ENCODE measurements at places on chromosomes 4 and X.
A peak's percentile ranks its signal among the peaks of the same experiment; 100 is the strongest.

DNA sequence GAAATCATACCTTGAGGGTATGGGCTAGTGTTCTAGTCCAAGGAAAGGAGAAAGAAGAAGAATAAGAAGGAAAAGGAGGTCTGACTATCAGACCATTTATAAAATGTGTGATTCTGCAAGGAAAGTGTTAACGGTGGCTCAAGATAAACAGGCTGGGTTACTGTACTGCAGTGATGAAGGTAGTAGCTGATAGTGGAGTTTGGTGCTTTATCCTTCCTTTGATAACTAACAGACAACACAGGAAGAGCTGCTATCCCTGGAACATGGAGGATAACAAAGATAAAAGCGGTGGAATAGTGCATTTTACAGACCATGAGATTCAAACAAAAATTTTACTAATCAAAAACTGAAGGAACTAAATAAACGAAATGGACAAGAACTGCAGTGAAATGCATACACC is 2.6 kb downstream of the UNC5C start:
- no peak for DNase-seq

DNA sequence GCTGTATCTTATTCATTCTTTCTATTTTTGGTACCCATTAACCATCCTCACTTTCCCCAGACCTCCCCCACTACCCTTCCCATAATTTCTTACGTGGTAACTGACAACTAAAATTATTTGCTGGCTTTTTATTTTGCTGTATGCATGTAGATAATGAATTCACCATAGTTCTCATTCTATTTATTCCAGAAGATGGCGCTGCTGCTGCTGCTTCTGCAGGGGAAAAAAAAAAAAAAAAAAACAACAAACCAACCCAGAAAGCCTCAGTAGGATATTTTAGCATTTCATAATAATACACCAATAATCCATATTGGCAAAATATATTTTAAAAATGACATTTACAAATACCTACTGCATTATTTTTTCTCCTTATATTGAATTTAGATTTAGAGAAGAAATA is 416.6 kb upstream of the MAGEB18 start:
- DNase-seq, result no peak

GRCh38 chrX:48539345-48540027 is at the start of gene TBC1D25:
TSS of gene TBC1D25 (plus strand) at chrX:48539714. CDS start at chrX:48539798, 84 bp downstream.
- peak; percentile 90 for DNase-seq

- DNase-seq, result peak; percentile 34
Observed at GRCh38 chrX:78139160-78140123, at the start of gene TAF9B. TSS of gene TAF9B (minus strand) at chrX:78139650. CDS start at chrX:78139611, 39 bp downstream.

DNA sequence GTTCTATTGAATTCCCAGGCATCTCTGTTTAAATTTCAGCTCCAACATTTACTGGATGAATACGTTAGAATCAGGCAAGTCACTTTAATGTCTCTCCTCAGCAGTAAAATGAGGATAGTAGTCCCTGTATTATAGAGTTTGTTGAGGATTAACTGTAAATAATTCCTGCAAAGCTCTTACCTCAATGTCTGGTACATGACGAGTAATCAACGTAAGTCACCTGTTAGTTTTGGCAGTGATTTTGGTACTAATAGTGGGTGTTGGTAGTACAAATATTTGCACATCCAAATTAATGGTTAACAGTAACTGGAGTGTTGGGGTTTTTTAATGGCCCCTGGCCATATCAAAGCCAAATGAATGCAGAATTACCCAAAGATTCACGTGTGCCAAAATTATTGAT is 189.8 kb upstream of the GALNT7 start:
- no peak for DNase-seq
